ENCODE measurements at places on chromosomes 7 and 10. TPM values are rescaled to one million over a fixed set of nuclear protein-coding genes. Genes with fewer than 3 reads are reported as not detected.

Gene PRSS1
- not detected for polyA plus RNA-seq

Gene VIPR2
- polyA plus RNA-seq, result not detected

Gene GNG11
- polyA plus RNA-seq, result 0.23 TPM

Gene GDF10
- polyA plus RNA-seq, result not detected

Gene IPMK
- polyA plus RNA-seq, result 1.8 TPM

Gene NUTM2B
- 0.27 TPM for polyA plus RNA-seq

Gene PKD2L1
- not detected for polyA plus RNA-seq

DNA sequence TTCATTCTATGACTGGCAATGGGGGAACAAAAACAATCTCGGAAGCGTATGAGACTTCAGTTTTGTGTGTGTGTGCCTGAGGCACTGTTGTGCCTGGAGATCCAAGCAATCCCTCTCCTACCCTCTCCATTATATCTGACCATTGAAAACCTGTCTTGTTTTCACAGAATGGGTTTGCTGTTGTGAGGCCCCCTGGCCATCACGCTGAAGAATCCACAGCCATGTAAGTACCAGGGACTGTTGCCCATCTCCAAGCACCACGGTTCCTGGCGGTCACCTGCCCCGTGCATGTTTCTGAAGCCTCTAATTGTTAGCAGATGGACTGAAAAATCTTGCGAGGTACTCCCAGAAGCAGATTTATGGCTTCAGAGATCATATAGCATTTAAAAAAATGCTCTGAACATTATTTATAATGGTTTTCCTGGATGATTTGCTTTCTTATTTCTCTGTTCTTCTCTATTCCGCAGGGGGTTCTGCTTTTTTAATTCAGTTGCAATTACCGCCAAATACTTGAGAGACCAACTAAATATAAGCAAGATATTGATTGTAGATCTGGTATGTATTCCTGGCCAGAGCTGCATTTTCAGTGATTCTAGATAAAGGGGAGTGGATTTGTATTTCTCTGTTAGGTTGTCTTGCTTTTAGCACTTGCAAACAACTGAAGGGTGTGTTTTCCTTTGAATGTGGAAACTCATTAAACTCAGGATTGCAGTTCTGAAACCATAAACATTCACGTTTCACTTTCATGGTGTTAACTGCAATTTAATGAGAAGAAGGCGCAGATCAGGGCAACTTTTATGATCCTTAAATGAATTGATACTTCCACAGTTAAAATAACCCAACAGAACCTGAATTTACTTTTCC, 288.2 kb downstream of the TWIST1 start:
- no peaks in the 10 kb centered on the region for H3K4me1 ChIP-seq
- H3K27me3 ChIP-seq, result no peaks in the 10 kb centered on the region
- H3K4me3 ChIP-seq, result no peak overlapping the region
- no peak overlapping the region for H3K27ac ChIP-seq
- no peak for DNase-seq

GRCh38 chr10:22308390-22308789, 7.8 kb upstream of the COMMD3 start:
- no peaks in the 10 kb centered on the region for H3K27me3 ChIP-seq
- no peaks in the 10 kb centered on the region for H3K4me1 ChIP-seq
- no peak for DNase-seq
- H3K27ac ChIP-seq, result no peak overlapping the region

DNA sequence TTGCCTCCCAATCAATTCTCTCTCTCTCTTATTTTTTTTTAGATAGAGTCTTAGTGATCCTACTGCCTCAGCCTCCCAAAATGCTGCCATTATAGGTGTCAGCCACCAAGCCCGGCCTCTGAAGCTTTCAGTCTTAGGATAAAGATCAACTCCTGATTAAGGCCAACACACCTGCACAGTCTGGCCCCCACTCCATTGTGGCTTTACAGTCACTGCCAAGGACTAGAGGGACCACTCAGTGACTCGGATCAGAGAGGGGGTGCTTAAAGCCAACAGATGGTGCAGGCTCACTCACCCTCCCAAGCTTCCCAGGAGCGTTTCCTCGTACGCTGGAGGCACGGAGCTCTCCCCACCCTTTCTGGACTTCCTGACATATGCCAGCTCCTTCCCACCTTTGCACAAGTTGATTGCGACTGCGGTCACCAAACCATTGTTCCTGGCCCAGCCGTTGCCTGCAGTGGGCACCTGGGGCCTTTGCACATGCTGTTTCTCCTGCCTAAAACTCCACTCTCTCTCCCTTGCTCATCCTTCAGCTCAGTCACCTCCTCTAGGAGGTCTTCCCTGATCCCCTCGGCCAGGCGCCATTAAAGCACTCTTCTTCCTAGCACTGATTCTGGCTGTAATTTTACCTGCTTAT, 1.7 kb upstream of the CDH23 start:
- no peak overlapping the region for H3K27ac ChIP-seq
- peaks cover 82% of the 10 kb centered on the region for H3K27me3 ChIP-seq
- no peaks in the 10 kb centered on the region for H3K36me3 ChIP-seq
- no peak for DNase-seq
- no peaks in the 10 kb centered on the region for H3K4me1 ChIP-seq

DNA sequence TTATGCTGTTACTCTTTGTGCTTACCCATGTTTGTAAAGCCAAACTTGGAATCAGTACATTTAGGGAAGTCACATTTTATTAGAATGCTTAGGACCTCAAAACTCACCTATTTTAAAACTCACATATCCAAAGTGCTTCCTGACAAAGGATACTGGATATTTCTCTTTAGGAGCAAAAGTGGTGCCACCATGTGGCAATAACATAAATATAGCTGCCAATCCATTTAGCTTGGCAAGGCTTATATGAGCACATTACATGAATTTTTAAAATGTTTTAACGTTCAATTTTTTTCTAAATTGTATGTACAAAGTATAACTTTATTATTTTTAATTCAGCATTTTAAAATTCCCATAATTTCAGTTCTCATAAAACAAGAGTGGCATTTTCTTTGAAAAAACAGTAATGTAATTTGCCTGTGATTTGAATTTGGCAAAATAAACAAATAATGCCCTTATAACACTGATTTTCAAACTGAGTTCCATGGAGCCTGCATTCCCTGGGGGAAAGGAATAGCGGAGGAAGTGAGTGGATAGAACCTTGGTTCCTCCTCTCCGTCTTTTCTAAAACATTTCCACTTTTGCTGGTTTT, 75.4 kb downstream of the HDAC9 start:
- no peaks in the 10 kb centered on the region for H3K36me3 ChIP-seq
- H3K27ac ChIP-seq, result no peak overlapping the region

- no peak overlapping the region for H3K27ac ChIP-seq
- H3K4me3 ChIP-seq, result no peak overlapping the region
- DNase-seq, result no peak
- H3K4me1 ChIP-seq, result no peaks in the 10 kb centered on the region
These were observed 1.1 kb downstream of the CCDC3 start for GRCh38 chr10:13000431-13000830.

DNA sequence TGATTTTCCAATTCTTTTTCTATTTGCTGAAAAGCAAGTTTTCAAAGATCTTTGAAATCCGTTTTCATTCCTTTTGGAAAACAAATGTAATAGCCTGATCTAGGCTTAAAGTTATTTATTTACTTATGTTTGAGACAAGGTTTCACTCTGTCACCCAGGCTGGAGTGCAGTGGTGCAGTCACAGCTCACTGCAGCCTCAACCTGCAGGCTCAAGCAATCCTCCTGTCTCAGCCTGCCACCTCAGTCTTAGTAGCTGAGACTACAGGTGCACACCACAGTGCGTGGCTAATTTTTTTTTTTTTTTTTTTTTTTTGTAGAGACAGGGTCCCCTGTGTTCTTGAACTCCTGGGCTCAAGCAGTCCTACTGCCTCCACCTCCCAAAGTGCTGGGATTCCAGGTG, 4.6 kb downstream of the ST7 start:
- H3K27ac ChIP-seq, result no peak overlapping the region
- H3K36me3 ChIP-seq, result no peaks in the 10 kb centered on the region
- no peak for DNase-seq
- no peak overlapping the region for H3K4me3 ChIP-seq
- no peaks in the 10 kb centered on the region for H3K27me3 ChIP-seq
- H3K4me1 ChIP-seq, result peaks cover 8% of the 10 kb centered on the region

DNA sequence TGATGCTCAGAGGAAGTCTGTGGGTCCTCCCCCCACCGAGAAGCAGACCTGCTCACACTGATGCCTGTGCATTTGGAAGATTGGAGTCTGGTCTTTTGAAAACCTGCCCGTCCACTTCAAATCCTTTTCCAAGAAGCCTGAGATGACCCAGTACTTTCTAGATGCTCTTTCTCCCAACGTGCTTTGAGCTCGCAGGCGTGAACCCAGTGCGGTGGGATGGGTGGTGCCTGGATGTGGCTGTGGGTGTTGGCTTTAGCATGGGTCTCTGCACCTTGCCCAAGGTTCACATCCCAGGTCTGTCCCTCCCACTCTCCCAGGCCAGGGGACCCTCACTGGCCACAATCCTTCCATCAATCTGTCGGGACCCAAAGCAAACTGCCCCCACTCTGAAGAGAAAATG, 170.2 kb downstream of the ADARB2 start:
- H3K27me3 ChIP-seq, result no peaks in the 10 kb centered on the region
- no peak overlapping the region for H3K27ac ChIP-seq
- no peak overlapping the region for H3K4me3 ChIP-seq
- H3K4me1 ChIP-seq, result no peaks in the 10 kb centered on the region
- H3K36me3 ChIP-seq, result no peaks in the 10 kb centered on the region

DNA sequence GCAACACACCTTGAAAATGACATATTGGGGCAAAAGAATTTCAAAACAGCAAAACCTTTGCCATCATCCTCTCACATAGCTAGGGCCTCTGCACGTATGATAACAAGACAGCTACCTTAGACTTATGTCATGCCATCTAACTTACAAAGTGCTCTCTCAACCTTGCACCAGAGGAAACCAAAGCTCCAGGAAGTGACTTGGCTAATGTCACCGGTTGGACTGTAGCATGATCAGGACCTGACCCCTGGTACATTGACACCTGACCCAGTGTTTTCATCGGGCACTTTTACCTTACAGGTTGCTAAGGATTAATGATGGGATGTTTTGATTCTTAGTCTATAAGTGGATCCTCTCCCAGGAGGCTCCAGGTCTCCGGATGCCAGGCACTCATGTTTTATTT, 529.8 kb upstream of the GALNT17 start:
- H3K27me3 ChIP-seq, result no peaks in the 10 kb centered on the region
- H3K36me3 ChIP-seq, result no peaks in the 10 kb centered on the region
- H3K27ac ChIP-seq, result no peak overlapping the region
- H3K4me3 ChIP-seq, result no peak overlapping the region

DNA sequence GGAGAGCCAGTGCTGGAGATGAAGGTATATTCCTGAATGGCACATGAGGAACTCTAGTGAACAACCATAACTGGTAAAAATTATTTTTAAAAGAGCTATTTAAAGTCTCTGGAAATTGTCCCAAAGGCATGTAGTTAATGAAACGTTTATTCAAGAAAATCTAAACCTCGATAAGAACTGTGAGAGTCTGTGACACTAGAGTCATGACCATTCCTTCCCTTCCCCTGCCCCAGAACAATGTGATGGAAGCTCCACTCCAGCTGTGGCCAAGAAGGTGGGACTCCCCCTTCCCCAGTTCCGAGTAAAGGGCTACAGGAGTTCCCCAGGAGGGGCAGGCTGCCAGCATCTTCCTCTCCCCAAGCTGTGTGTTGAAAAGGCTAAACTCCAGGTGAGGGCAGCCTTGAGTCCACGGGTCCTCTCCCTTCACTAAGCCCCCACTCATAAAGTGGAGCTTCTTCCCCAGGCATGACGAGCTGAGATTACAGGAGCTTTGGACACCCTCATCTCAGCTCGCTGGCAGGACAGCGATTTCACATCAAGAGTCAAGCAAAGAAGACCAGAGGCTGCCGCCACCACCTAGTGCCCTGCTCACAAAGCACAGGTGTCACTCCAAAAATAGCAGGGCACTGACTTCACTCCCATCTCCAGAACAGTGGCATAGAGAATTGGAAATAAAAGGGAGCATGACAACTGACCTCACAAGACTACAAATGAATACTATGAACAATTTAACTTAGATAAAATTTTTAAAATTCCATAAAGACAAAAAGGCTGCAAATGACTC, 68.5 kb downstream of the NHLRC2 start:
- no peak for DNase-seq
- H3K36me3 ChIP-seq, result no peaks in the 10 kb centered on the region
- H3K27me3 ChIP-seq, result no peaks in the 10 kb centered on the region
- no peak overlapping the region for H3K4me3 ChIP-seq
- H3K4me1 ChIP-seq, result peaks cover 7% of the 10 kb centered on the region
- H3K27ac ChIP-seq, result no peak overlapping the region

Measured in keratinocyte (primary cell).